ENCODE measurements at places on chromosomes 7 and 10. TPM values are rescaled to one million over a fixed set of nuclear protein-coding genes. Genes with fewer than 3 reads are reported as not detected.

The CARD11 gene
- 18.4 TPM for total RNA-seq

The RPA3 gene
- 23.5 TPM for total RNA-seq

The IL2RA gene
- not detected for total RNA-seq

The ZNF398 gene
- 4.9 TPM for total RNA-seq

The URGCP gene
- 23.9 TPM for total RNA-seq

The MSMB gene
- total RNA-seq, result not detected

The ZCWPW1 gene
- total RNA-seq, result 0.42 TPM

The LZTS2 gene
- 56.0 TPM for total RNA-seq

The TMEM236 gene
- 0.11 TPM for total RNA-seq

The APBB1IP gene
- total RNA-seq, result not detected

The ASAH2 gene
- total RNA-seq, result 0.46 TPM

The COL28A1 gene
- not detected for total RNA-seq

The MNX1 gene
- not detected for total RNA-seq

DNA sequence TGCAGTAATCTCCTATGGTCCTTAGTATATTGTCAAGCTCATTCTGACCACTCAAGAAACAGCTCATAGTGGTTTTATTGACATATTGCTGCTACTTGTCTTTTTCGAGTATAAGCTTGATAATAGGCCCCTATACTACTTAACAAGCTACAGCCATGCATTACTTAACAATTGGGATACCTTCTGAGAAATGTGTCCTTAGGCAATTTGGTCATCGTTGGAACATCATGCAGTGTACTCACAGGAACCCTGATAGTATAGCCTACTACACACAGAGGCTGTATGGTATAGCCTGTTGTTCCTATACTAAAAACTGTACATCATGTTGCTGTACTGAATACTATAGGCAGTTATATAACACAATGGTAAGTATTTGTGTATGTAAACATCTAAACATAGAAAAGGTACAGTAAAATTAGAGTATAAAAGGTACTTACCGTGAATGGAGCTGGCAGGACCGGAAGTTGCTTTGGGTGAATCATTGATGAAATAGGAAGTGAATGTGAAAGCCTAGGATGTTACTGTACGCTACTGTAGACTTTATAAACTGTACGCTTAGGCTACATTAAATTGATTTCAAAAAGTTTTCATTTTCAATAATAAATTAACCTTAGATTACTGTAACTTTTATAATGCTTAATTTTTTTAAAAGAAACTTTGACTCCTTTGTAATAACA, 160.9 kb downstream of the LRRC4 start:
- no peak for DNase-seq

GRCh38 chr7:146235195-146235594, 118.6 kb downstream of the CNTNAP2 start:
- no peak for DNase-seq

- DNase-seq, result no peak
Observed at GRCh38 chr7:93566876-93567275, 7.6 kb downstream of the CALCR start.

- DNase-seq, result peak; percentile 17
Observed at GRCh38 chr7:17339139-17339538, 40.7 kb downstream of the AHR start.

- no peak for DNase-seq
Observed at GRCh38 chr10:1212571-1213141, 156.5 kb downstream of the WDR37 start.

DNA sequence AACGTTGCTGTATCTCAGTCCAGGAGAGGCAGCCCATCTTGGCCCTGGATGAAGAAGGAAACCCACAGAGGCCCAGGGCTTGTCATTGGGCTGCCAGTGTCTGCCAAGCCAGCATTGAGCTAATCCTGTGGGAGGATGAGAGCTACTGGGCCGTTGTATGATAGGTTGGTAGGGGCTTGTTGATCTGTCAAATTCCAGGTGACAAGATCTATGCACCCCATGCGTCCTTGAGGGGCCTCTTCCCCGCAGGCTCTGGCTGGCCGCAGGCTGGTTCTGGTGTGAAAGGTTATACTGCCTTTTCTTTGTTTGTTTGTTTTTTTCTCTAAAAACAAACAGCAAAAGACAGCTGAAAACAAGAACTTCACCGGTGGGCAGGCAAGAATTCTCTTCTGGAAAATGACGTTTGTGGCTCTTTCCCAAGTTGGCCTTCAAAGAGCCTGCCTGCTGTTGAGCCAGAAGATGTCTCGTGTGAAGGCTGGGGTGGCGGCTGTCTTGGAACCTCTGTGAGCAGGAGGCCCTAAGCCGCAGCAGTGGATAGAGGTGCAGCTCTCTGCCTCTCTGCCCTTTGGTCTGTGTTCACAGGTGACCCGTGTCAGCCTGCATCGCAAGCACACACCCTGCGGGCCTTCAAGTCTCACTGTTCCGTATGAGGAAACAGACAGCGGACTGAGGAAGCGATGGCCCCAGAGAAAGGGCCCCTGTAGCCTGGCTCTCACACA, 23.3 kb downstream of the CYP17A1 start:
- DNase-seq, result no peak

- no peak for DNase-seq
Observed at GRCh38 chr10:47453141-47454007, 30.5 kb downstream of the ANXA8 start.

GRCh38 chr10:84370283-84370682, 41.9 kb downstream of the CCSER2 start:
- DNase-seq, result no peak

GRCh38 chr10:91887272-91888076, 21.8 kb downstream of the FGFBP3 start:
- DNase-seq, result no peak

DNA sequence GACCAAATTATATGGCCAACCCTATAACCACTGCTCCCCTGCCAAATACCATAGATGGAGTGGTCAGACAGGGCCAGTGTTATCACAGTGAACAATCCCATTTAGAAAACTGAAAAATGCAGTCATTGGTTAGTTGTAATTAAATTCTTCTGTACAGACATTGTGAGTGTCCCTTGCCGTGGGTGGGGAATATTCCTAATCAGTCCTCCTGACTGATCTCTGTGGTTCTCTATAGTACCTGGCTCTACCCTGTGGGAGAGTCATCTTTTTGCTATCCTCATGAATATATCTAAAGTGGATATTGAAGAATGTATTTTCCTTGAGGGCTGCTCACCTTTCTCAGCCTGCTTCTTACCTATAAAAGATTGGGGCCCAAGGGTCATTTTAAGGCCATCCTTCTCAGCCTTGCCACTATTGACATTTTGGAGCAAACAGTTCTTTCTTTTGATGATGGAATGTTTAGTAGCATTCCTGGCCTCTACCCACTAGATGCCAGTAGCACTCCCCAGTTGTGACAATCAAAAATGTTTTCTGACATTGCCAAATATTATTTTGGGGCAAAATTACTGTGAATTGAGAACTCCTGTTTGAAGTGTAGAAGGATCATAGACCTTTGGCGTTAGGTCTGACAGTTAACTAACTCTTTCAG, 110.2 kb downstream of the MAPK8 start:
- DNase-seq, result no peak

GRCh38 chr7:55152516-55152915, 133.7 kb downstream of the EGFR start:
- no peak for DNase-seq

DNA sequence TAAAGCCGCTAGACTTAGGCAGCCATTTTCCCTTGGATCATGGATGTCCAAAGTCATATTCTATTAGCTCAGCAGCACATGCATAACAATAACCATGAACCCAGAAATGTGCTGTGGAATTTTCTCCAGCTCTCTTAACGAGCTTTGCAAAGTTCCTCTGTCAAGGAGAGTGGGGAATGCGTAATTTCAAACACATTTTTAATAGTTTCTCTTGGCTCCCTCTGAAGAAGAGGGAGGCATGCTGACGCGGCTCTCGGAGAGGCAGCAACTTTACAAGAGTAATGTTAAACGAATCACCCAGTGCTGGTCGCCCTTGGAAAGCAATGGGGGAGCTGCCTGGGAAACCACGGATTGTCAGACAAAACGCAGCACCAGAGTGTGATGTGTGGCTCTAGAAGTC, 114.8 kb downstream of the RAB18 start:
- DNase-seq, result no peak

GRCh38 chr7:111560773-111561653, 1.3 kb downstream of the IMMP2L start:
- no peak for DNase-seq

DNA sequence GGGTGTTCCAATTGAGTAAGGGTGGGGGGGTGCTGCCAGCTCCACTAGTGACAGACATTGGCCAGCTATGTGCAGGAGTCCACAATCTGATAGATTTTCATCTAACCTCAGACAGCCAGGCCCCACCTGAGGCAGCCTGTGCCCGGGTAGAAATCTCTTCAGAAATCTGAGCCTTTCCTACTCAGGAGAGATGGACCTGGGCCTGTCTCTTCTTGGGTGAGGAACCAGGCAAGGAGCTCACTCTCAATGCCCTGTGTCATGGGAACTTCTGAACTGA, 86.9 kb downstream of the UBE2H start:
- DNase-seq, result no peak

DNA sequence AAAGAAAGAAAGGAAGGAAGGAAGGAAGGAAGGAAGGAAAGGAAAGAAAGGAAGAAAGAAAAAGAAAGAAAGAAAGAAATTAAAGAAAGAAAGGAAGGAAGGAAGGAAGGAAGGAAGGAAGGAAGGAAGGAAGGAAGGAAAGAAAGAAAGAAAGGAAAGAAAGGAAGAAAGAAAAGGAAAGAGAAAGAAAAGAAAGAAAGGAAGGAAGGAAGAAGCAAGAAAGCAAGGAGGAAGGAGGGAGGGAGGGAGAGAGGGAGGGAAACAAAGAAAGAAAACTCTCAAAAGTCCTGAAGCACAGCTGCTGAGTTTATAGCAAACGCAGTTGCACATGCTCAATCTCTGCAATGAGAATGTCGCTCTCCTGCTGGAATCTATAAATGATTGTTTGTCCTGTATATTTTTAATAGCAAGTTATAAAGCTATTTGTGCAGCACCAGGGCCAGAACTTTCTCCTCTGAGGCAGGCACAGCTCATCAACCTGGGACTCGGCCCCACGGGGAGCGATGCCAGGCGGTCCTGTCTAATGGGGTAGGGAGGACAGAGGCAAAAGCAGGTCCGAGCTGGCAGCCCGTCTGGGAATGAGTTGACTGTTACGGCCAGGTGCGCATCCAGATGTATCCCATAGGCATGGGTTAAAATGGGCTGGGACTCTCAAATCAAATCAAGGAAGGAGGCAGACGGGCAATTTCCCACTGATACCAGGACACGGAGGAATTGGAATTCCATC, 118.0 kb upstream of the PFKP start:
- DNase-seq, result no peak

GRCh38 chr7:5679048-5679812, 102.2 kb downstream of the RNF216 start:
- no peak for DNase-seq
